ENCODE measurements at places on chromosomes 13 and 19. TPM values are rescaled to one million over a fixed set of nuclear protein-coding genes. Genes with fewer than 3 reads are reported as not detected.

DNA sequence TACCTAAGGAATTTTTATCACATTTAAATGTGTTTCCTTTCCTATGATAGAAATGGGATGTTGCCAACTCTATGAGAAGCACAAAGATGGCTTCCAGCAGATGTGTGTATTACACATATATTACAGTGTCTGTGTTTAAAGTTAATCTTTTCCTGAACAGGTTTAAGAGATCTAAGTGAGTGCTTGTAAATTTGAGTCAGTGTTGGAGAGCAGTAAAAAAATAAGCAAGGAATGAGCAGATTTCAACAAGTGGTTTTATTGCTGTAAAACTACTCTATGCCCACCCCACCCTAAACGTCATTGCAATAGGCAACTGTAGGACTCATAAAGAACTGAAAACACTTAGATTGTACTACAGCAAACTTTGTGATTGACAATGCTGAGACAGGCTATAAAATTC, 248.7 kb downstream of the KLF5 start:
- no peak for DNase-seq
- H3K4me1 ChIP-seq, result no peaks in the 10 kb centered on the region
- no peaks in the 10 kb centered on the region for H3K27me3 ChIP-seq
- no peak overlapping the region for H3K4me3 ChIP-seq

GRCh38 chr13:22812793-22813192, 368.0 kb upstream of the SGCG start:
- peaks cover 20% of the 10 kb centered on the region for H3K4me1 ChIP-seq
- no peaks in the 10 kb centered on the region for H3K36me3 ChIP-seq
- no peak overlapping the region for H3K27ac ChIP-seq
- H3K27me3 ChIP-seq, result no peaks in the 10 kb centered on the region
- peak; percentile 77 for DNase-seq

DNA sequence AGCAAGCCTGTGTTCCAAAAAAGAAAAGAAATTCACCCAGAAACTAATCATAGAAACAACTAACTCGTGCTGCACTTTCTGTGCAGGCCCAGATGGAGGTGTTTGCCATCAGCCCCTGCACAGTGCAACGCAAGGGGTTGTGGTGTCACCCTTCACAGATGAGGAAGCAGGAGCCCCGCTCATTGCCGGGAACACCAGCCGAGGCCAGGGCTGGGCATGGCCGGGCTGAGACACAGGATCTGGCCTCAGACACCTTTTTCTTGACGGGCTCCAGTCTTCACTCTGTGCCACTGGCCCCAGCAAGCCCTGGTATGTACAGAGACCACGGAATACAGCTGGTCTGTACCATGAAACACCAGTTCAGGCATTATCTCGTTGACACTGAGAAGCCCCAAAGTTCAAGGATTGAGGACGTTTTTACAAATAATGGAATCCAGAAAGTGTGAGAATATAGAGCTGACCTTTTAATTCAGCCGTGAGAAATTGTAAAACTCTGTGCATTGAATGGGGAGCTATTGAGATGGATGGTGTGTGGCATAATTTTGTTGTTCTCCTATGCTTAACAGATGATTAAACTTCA, 43.2 kb downstream of the CUL4A start:
- no peak overlapping the region for H3K4me3 ChIP-seq
- H3K36me3 ChIP-seq, result peaks cover 43% of the 10 kb centered on the region
- H3K4me1 ChIP-seq, result no peaks in the 10 kb centered on the region
- DNase-seq, result peak; percentile 52
- no peaks in the 10 kb centered on the region for H3K27me3 ChIP-seq

DNA sequence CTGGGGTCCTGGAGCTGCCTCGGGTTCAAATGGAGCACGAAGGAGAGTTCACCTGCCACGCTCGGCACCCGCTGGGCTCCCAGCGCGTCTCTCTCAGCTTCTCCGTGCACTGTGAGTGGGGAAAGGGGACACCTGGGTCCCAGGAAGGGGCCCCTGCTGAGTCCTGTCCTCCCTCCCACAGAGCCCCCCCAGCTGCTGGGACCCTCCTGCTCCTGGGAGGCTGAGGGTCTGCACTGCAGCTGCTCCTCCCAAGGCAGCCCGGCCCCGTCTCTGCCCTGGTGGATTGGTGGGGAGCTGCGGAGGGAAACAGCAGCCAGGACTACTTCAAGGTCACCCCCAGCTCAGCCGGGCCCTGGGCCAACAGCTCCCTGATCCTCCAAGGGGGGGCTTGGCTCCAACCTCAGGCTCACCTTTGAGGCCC, 11.0 kb upstream of the SIGLEC11 start:
- no peak overlapping the region for H3K4me3 ChIP-seq
- no peaks in the 10 kb centered on the region for H3K27me3 ChIP-seq
- H3K36me3 ChIP-seq, result no peaks in the 10 kb centered on the region
- H3K4me1 ChIP-seq, result no peaks in the 10 kb centered on the region
- DNase-seq, result no peak

DNA sequence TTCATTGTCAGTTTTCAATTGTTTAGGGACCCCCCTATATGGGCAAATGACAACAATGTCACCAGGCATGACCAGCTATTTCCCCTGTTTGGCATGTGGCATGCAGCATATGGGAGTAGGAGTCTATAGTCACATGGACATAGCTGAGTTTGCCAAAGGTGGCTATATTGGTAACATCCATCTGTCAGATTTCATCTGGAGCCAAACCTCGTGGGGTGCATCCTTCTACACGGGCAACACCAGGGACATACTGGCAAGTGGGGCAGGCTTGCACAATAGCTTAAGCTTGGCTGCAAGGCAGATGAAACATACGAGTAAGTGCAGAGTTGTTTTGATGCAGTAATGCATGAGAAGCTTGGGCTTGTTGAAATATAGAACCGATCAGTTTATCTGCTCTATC, 24.5 kb upstream of the ZNF816 start:
- DNase-seq, result no peak
- no peaks in the 10 kb centered on the region for H3K4me1 ChIP-seq
- H3K27me3 ChIP-seq, result no peaks in the 10 kb centered on the region
- H3K4me3 ChIP-seq, result no peak overlapping the region
- peaks cover 15% of the 10 kb centered on the region for H3K36me3 ChIP-seq
- H3K27ac ChIP-seq, result no peak overlapping the region

DNA sequence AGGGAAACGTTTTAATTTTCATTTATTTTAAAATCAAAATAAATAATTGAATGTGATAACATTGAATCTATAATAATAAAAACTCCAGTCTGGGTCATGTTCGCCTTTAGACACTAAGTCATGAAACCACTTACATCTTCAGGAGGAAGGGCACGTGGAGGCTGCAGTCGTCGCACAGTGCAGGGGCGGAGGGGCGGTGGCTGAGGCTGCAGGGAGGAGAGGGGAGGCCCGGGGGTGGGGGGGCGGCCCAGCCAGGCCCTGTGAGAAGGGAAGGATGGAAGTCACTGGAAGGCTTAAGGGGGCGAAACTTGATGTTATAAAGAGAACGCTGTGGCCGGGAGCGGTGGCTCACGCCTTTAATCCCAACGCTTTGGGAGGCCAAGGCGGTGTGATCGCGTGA, 14.9 kb upstream of the LATS2 start:
- no peak overlapping the region for H3K27ac ChIP-seq
- no peaks in the 10 kb centered on the region for H3K36me3 ChIP-seq
- no peak for DNase-seq
- H3K4me1 ChIP-seq, result no peaks in the 10 kb centered on the region

DNA sequence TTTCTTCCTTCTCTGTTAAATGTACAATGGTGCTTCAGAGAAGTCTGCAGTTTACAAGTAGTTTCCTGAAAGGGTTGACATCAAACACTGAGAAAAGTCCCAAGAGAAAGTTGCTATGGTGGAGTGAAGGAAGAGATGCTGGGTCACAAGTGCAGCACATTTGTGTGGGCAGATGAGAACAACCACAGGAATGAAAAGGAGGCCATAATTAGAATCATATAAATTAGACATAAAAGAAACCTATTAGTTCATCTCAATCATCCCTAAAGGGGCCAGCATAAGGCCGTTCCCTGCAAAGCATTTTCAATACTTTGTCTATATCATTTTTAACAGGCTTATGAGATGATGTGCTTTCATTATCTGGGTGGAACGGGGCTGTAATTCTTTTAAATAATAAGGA, 359.2 kb downstream of the IRS2 start:
- H3K27ac ChIP-seq, result no peak overlapping the region
- H3K4me1 ChIP-seq, result no peaks in the 10 kb centered on the region
- H3K36me3 ChIP-seq, result no peaks in the 10 kb centered on the region
- no peak overlapping the region for H3K4me3 ChIP-seq
- no peak for DNase-seq

DNA sequence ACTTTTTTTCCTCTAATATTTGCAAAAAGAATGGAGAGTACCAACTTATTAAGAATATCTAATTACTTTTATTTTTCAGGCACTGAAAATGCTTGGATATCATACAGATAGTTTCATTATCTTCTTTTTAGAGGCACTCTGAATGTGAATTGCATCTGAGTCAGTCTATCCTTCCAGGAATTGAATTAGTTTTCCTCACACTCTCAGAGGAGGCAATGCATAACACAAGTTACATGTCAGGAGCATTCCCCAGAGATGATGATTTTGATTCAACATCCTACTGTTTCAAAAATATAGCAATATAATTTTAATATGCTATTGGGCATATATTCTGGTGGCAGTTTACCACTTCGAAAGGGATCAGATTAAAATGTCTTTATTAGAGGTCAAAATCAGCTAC, 1315.4 kb downstream of the PCDH9 start:
- H3K27ac ChIP-seq, result no peak overlapping the region
- H3K4me3 ChIP-seq, result no peak overlapping the region
- no peaks in the 10 kb centered on the region for H3K4me1 ChIP-seq

DNA sequence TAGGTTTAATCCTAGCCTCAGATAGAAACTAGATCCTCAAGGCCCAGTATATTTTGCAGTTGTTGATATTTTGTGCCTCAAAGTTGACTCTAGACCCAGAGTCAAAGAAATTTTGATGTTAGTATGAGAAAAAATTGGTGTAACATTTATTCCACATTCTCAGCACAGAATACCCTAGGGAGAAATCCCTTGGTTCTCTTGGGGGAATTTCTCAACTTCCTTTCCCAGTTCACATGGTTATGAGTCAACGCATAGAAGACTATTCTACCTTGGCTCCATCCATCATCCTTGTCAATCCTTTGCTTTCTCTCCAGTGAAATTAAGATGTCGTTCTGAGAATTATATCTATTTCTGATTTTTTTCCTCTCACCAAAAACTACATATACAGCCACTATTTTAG, 145.3 kb downstream of the POSTN start:
- H3K36me3 ChIP-seq, result no peaks in the 10 kb centered on the region
- no peak for DNase-seq
- H3K4me3 ChIP-seq, result no peak overlapping the region
- H3K27ac ChIP-seq, result no peak overlapping the region

DNA sequence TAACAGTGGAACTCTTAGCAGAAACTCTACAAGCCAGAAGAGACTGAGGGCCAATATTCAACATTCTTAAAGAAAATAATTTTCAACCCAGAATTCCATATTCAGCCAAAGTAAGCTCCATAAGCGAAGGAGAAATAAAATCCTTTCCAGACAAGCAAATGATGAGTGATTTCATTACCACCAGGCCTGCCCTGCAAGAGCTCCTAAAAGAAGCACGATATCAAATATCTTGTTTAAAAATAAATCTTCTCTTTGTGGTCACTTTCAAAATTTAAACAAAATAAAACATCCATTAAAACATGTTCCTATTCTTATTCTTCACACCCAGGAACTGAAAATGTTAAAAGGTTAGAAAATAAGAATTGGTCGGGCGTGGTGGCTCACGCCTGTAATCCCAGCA, 13.7 kb downstream of the MICU2 start:
- no peaks in the 10 kb centered on the region for H3K27me3 ChIP-seq
- peaks cover 10% of the 10 kb centered on the region for H3K4me1 ChIP-seq
- no peak for DNase-seq
- no peak overlapping the region for H3K4me3 ChIP-seq

GRCh38 chr19:32040236-32040635, 305.2 kb upstream of the ZNF507 start:
- H3K27me3 ChIP-seq, result no peaks in the 10 kb centered on the region
- H3K36me3 ChIP-seq, result no peaks in the 10 kb centered on the region
- DNase-seq, result no peak
- no peak overlapping the region for H3K27ac ChIP-seq
- peaks cover 62% of the 10 kb centered on the region for H3K4me1 ChIP-seq
- no peak overlapping the region for H3K4me3 ChIP-seq

Gene UPK1A
- not detected for total RNA-seq

Gene VAV1
- 28.4 TPM for total RNA-seq

Gene FFAR3
- 0.55 TPM for total RNA-seq

Gene KIR3DL3
- total RNA-seq, result not detected
